ENCODE measurements at places on chromosomes 6 and 20.

DNA sequence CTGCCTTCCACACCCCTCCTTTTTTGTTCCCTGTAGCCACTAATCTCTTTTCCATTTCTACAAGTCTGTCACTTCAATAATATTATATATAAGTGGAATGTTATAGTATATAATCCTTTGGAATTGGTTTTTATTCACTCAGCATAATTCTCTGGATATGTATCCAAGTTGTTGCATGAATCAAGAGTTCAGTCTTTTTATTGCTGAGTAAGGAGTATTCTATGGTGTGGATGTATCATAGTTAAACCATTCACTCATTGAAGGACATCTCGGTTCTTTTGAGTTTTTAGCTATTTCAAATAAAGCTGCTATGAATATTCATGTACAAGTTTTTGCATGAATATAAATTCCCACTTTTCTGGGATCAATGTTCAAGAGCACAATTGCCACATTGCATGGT, 69.5 kb upstream of the TASP1 start:
- no peak for DNase-seq
- H3K4me1 ChIP-seq: no peaks in the 10 kb centered on the region
- no peak overlapping the region for H3K27ac ChIP-seq
- no peaks in the 10 kb centered on the region for H3K27me3 ChIP-seq
- H3K4me3 ChIP-seq: no peak overlapping the region

GRCh38 chr6:62670490-62671223, 384.6 kb upstream of the KHDRBS2 start:
- no peak overlapping the region for H3K4me3 ChIP-seq
- no peaks in the 10 kb centered on the region for H3K36me3 ChIP-seq
- H3K4me1 ChIP-seq: no peaks in the 10 kb centered on the region
- no peak for DNase-seq
- H3K27ac ChIP-seq: no peak overlapping the region

GRCh38 chr6:30151580-30151979, 9.4 kb downstream of the TRIM10 start:
- no peak for DNase-seq
- no peaks in the 10 kb centered on the region for H3K36me3 ChIP-seq
- no peak overlapping the region for H3K4me3 ChIP-seq
- H3K27me3 ChIP-seq: no peaks in the 10 kb centered on the region

DNA sequence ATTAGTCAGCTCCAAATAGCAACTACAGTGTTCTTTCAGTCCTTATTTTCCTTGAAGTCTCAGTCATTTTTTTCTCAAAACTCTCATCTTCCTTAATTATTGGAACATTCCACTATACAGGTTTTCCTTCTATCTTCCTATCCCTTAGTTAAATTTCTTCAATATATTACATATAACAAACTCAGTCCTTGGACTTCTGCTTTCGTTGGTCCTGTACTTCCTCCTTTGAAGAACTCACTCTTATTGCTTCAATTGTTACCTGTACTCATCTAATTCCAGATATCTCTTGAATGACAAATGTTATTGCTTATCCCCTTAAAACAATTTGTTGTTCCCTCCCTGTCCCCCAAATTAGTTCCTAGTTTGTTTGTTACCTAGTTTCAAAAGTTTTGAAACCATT, 67.7 kb upstream of the NOTCH4 start:
- H3K27ac ChIP-seq: no peak overlapping the region
- no peak overlapping the region for H3K4me3 ChIP-seq
- H3K4me1 ChIP-seq: no peaks in the 10 kb centered on the region

GRCh38 chr6:157855325-157855724, 32.3 kb downstream of the SNX9 start:
- no peaks in the 10 kb centered on the region for H3K27me3 ChIP-seq
- no peak overlapping the region for H3K4me3 ChIP-seq
- peaks cover 4% of the 10 kb centered on the region for H3K4me1 ChIP-seq
- H3K27ac ChIP-seq: no peak overlapping the region

GRCh38 chr20:53804920-53805894, 211.6 kb upstream of the ZNF217 start:
- H3K27ac ChIP-seq: no peak overlapping the region
- H3K4me3 ChIP-seq: no peak overlapping the region
- no peak for DNase-seq

- H3K4me3 ChIP-seq: no peak overlapping the region
- H3K36me3 ChIP-seq: no peaks in the 10 kb centered on the region
- no peak overlapping the region for H3K27ac ChIP-seq
- peaks cover 4% of the 10 kb centered on the region for H3K4me1 ChIP-seq
- no peak for DNase-seq
- H3K27me3 ChIP-seq: no peaks in the 10 kb centered on the region
These were observed 7.4 kb downstream of the ITPR3 start for GRCh38 chr6:33628401-33628964.

All from mesendoderm (in vitro differentiated cells).